ENCODE measurements at places on chromosomes 16 and 17. TPM values are rescaled to one million over a fixed set of nuclear protein-coding genes. Genes with fewer than 3 reads are reported as not detected.

GRCh38 chr17:63285551-63285950 lies 160.6 kb downstream of the CYB561 start:
- no peak for ATAC-seq

DNA sequence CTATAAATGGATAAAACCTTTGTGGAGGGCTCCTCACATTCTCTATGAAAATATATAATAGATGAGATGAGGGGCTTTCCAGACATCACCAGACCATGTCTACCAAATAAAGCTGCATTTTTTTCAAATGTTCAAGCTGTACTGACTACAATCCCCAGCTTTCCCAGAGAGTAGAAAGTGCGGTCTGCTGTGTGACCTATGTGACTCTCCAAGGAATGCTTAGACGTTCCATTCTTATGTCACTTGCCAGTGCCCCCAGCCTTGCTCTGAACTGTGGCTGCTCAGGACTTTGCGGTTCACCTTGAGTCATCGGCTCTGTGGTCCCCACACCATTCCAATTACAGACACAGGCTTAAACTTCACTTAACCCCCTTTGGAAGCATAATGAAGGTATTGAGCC lies 47.8 kb upstream of the SCNN1B start:
- ATAC-seq: no peak

GRCh38 chr17:2212400-2212981 lies 91.1 kb downstream of the SMG6 start:
- peak; percentile 88 for ATAC-seq

GRCh38 chr16:78993346-78993745 lies 607.2 kb downstream of the MAF start:
- ATAC-seq: peak; percentile 23

DNA sequence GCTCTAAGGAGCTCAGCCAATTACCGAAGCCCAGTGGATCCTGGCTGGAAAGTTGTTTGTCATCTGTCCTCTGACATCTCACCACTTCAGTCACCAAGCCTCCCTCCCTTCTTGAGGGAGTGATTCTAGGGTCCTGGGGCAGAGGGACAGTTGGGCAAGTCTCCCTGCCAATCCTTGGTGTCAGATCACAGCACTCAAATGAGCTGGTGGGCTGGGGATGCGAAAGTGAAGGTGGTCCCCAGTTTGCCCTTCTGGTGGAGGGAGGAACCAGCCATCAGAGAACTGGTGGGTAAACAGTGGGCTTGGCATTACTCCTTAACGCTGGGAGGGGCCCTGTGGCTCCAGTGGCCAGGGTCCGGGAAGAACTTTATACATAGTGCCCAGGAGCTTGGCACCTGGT lies 4.4 kb upstream of the CALB2 start:
- no peak for ATAC-seq

DNA sequence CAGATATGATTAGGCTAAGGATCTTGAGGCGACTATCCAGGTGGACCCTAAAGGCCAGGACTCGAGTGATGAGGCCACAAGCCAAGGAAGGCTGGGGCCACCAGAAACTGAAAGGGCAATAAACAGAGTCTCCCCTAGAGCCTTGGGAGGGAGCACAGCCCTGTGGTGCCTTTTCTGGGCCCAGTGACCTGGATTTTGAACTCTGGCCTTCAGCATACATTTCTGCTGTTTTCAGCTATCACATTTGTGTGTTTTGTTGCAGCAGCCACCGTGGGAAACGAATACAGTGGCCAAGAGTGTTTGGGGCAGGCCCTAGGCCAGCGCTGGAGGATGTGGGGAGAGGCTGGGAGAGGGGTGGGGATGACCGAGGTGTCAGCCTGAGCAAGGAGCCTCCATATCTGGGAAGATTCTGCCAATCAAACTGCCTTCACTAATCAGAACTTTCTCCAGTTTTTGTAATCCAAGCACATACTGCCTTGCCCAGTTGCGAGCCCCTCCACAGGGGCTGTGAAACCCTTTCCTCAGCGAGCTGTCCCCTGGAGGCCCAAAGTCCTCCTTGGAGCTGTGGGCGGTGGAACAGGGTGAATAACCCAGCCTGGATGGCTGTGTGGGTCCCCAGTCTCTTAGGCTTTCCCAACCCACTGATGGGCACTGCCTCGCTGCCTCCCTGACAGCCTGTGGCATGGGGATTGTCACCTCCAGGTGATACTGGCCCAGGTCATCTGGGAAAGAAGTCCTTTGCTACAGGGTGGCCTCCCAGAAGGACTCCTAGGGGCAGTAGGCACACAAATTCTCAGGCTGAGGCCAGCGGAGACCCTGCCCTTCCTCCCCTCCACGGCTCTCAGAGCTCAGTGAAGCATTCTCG lies 16.8 kb downstream of the B9D1 start:
- ATAC-seq: no peak

DNA sequence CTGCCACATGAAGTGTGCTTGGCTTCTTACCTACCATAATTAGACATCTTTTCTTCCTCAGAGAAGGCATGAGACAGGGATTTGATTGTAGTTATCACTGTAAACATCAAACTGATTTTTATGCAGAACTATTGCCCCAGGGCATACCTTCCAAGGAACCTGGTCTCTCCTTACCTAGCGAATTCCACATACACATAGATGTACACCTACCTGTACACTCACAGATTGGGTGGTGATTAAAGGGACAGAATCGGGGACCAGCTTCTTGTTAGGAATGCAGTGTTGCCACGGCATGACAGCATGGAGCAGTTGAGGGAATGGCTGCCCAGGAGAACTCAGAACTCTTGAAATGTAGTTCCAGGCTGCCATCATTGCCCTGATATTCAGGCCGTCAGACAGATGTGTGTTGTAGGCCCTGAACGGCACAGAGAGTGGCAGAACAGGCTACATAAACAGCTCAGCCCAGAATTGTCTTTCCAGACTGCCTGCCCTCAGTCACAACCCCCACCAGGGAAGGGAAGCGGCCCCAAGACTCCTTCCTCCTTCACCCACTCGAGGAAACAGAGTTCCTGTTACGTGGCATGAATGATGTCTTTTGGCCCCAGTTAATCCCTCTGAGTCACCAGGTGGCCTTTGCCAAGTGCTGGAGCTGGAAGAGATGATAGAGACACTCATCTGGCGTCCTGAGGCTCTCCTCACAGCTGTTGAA lies 17.8 kb upstream of the NAGLU start:
- ATAC-seq: peak; percentile 82

The ARHGDIG gene
- total RNA-seq: not detected

The CD300A gene
- total RNA-seq: 0.64 TPM

The ANKFY1 gene
- total RNA-seq: 31.6 TPM

Data from esophagus mucosa (tissue), 1 donor.